ENCODE measurements at places on chromosomes 12 and 14.

- DNase-seq: no peak
Observed at GRCh38 chr12:104490850-104491249, 34.1 kb downstream of the CHST11 start.

DNA sequence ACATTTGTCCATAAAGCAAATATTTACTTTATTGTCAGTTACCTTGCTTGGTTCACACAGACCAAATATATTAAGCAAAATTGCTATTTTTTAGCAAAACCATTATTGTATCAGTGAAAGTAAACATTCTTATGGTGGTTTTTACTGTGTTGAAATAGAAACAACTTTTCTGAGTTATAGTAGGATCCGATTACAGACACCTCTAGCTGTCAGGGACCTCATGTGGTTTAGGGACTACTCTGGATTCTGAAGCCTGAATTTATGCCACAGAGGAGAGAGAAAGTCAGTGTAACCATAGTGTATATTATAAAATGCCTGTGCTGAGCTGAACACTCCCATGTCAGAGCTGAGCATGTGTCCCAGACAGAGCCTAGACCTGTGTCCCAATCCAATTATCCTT is 287.5 kb downstream of the FLRT2 start:
- DNase-seq: no peak

DNA sequence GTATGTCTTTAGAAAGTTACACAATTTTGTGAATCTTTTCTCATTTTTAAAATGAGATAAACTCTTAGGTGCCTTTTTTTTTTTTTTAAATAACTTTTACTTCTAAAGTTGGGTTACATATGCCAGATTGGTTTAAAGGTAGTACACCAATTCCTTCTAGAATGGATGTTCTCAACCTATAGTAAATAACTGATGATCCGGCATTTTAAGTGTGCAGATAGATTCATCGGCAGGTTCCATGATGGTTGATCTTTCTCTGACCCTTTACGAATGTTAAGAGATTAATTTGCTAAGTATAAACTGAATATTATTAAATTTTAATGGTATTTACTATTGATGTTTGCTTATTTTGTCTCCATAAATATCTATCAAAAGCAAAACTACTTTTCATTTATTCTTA is 8.3 kb downstream of the AP5M1 start:
- DNase-seq: no peak

DNA sequence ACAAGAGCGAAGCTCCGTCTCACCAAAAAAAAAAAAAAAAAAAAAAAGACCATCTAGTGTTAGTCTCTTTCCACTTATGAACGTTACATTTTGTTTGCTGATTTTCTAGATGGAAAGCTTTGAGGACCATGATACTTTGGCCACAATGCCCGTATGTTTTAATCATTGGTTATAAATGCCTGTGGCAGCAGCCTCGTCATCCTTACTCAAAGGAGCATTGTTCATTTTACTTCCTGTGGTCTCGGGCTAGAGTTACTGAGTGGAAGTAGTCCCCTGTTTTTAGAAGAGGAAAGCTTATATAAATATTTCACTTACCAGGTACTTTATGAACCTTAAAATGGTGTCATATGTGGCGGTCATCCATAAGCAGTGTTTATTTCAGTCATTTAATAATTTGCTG is 359.9 kb downstream of the AEBP2 start:
- no peak for DNase-seq

GRCh38 chr14:90791486-90791885 is 24.7 kb downstream of the TTC7B start:
- DNase-seq: no peak

DNA sequence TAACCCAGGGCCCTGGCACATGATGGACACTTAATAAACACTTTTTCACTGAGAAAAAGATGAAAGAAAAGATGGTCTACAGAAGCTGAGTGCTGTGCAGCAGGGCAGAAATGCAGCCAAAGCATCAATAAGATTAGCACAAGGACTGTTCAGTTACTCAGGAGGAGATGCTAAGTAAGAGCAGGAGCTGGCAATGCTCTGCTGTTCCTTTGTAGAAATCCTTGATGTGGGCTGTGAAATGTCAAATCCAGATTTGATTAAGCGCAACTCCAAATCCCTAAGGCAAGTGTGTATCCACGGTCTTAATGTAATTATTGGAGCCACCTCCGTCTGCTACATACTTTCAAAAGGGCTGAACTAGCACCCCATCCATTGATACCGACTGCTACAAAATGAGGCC is 151.8 kb upstream of the BTG1 start:
- DNase-seq: no peak

All from lower leg skin (tissue), 4 donors.